Calu3 (cell line): ENCODE measurements at places on chromosomes 5 and 9. TPM values are rescaled to one million over a fixed set of nuclear protein-coding genes. Genes with fewer than 3 reads are reported as not detected.

DNA sequence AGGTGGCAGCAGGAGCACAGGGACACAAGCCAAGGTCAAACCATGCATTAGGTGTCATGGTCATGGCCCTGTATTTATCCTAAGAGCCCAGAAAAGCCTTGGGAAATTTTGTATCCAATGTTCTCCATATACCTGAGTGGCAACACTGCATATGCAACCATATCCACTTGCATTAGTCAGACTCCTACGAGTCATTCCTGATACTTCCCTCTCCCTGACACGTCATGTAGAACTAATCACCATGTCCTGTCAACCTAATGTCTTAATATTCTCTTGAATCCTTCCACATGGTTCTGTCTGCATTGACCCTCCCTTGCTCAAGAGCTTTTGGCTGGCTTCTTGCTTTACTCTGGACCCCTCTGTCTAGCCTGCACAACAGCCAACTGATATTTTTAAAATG, 9.4 kb downstream of the SCGB3A2 start:
- peaks cover 22% of the 10 kb centered on the region for H3K4me1 ChIP-seq
- DNase-seq, result no peak
- H3K36me3 ChIP-seq, result peaks cover 5% of the 10 kb centered on the region
- no peaks in the 10 kb centered on the region for H3K27me3 ChIP-seq
- no peak overlapping the region for H3K27ac ChIP-seq

GRCh38 chr5:27845248-27845647, 806.9 kb upstream of the CDH9 start:
- no peaks in the 10 kb centered on the region for H3K36me3 ChIP-seq
- H3K27ac ChIP-seq, result no peak overlapping the region
- no peak for DNase-seq
- H3K4me1 ChIP-seq, result no peaks in the 10 kb centered on the region
- H3K4me3 ChIP-seq, result no peak overlapping the region
- no peaks in the 10 kb centered on the region for H3K27me3 ChIP-seq

DNA sequence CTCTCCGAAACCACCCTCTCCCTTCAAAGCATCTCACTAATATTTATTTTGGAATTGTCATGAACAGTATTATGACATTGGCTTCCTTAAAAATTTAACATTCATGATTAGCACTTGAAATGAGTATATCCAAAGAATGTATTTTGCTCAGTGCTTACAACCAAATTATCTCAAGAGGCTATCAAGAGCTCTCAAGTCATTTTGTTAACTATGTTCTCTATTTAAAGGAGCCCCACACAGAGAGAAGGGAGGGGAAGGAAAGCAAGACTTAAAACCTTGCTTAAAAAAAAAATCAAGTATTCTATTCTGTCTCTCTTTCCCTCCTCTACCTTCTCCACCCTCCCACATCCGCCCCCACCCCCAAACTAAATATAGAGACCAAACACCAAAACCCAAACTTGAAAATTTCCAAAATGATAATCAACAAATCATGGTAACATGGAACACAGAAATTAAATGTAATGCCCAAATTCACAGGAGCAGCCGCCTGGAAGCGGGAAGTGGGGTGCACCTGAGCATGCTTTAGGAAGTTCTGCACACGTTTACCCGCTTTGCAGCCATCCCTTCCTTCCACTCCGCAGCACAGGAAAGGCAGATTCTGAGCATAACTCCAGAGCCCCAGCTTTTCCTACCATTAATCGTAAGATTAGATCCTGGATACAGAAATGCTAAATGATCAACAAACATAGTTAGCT, 66.9 kb downstream of the EBF1 start:
- no peak overlapping the region for H3K4me3 ChIP-seq
- no peak for DNase-seq
- H3K36me3 ChIP-seq, result no peaks in the 10 kb centered on the region
- H3K27me3 ChIP-seq, result peaks cover 51% of the 10 kb centered on the region

GRCh38 chr5:20276061-20276958, 288.3 kb upstream of the CDH18 start:
- no peaks in the 10 kb centered on the region for H3K27me3 ChIP-seq
- H3K27ac ChIP-seq, result peak overlapping the region; percentile 78
- H3K36me3 ChIP-seq, result no peaks in the 10 kb centered on the region
- no peak overlapping the region for H3K4me3 ChIP-seq
- peaks cover 11% of the 10 kb centered on the region for H3K4me1 ChIP-seq
- peak; percentile 33 for DNase-seq

N4BP3 gene
- 4.8 and 6.9 TPM in 2 replicates for total RNA-seq

ZFP2 gene
- 0.33 and 0.34 TPM in 2 replicates for total RNA-seq

PCDHGC3 gene
- total RNA-seq, result 49.4 and 73.0 TPM in 2 replicates
